ENCODE measurements at places on chromosomes 2 and 18.

DNA sequence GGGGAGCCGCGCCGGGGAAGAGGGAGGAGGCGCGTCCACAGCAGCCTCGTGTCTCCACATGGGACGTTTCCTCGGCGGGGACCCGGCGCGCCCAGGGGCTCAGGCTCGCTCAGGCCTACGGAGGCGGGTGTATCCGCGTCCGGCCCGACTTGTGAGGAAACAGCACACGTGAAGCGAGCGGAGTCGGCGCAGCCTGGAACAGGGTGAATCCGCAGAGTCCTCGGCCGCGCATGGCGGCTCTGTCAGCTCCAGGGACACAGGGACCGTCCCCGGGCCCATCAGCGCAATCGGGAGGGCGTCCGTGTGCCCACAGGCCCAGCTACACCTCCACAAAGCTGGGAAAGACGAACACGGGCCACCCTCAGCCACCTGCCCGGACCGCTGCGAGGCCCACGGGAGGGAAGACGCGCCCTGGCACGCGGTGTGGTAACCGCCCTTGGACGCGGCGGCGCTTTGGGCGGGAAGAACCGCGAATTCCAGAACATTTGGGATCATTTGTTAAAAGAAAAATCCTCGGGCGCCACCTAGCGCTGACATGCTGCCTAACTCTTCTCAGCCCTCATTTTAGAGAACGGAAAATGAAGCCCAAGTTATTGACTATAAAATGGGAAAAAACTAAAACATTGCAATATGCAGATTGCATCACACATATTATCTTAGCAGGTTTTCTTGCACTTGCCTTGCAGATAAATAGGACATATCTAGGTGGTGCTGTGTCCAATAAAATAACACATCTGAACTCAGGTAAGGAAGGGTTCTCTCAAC lies 40.4 kb downstream of the TMEM18 start:
- DNase-seq = peak; percentile 81

DNA sequence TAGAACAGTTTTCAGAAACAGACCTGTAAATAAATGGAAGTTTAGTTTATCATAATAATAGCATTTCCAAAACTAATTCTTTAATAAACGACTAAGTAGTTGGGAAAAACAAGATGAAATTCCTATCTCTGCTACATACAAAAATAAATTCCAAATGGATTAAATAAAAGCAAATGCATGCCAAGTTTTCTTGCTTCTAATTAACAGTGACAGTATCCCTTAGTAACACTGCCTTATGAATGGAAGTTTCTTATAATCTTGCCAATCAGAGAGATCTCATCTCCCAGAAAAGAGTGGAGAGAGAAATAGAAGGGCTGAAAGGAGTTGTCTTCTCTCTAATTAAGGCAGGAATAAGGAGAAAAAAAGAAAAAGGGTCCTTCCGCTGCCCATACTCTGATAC lies 133.9 kb downstream of the GFPT1 start:
- DNase-seq = no peak

GRCh38 chr2:24009680-24010476 lies at the start of gene MFSD2B:
Gene MFSD2B, plus strand, starts transcription at chr2:24010085. Its CDS starts 12 bp downstream, at chr2:24010097.
- DNase-seq = peak; percentile 81

DNA sequence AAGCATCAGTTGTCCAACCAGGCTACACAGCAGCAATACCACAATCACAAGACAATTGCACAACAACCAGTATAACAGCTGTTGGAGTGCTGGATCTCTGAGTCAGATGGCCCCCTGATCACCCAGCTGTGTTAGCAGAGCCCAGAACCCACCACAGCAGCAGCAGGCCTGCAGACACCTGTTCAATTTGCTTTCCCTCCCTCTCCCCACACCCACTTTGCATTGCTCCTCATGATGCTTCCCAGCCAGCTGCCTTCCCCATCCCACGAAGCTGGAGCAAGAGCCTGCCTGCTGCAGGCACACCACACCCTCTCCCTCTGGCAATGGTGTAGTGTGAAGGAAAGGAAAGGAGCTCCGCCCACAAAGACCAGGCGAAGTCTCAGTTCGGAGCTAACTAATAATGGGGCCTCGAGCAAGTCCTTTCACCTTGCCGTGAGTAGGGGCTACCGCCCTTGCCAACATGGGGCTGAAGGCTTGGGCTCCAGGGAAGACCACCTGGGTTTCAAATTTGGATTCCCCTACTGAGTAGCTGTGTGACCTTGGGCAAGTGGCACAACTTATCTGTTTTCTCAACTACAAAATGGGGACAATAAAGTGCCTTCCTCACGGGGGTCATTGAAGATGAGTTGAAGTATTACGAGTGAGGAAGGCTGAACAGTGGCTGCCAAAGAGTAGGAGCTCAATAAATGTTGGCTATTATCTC lies 19.4 kb upstream of the ZBTB7C start:
- DNase-seq = no peak

GRCh38 chr2:17515652-17516051 lies 2.6 kb downstream of the RAD51AP2 start:
- no peak for DNase-seq

DNA sequence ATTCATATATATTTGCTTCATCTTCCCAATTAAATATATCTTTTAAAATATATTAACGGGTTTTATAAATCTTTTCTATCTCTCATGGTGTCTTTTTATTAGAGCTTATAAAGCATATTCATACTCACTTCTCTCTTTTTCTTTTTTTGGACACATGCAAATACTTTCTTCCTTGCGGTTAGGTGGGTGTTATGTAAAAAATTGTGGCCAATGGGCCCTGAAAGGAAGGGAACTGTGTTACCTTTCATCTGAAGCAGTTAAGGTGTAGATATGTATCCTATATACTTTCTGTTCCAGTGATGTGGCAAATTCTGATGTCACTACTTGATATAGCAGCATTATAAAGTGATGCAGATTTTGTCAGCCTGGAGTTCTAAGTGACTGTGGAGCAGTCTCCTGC lies 714.5 kb downstream of the PLCL1 start:
- no peak for DNase-seq

GRCh38 chr2:70958759-70959158 lies 19.7 kb upstream of the ANKRD53 start:
- no peak for DNase-seq

- peak; percentile 98 for DNase-seq
Observed at GRCh38 chr2:156341452-156342253, 9.1 kb upstream of the NR4A2 start.

DNA sequence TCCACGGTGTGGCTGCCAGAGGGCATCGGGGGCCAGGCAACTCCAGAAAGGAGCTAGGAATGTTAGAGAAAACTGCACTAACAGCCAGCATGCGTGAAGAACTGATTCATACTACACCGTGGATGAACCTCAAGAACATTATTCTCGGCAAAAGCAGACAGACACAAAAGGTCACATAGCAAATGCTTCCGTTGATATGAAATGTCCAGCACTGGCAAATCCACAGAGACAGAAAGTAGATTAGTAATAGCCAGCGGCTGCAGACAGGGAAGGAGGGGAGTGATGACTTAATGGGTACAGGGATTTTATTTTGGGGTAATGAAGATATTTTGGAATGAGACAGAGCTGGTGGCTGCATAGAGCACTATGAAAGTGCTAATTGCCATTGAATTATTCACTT lies 37.4 kb downstream of the SCTR start:
- DNase-seq = no peak

GRCh38 chr2:198657512-198658121 lies 800.1 kb downstream of the SATB2 start:
- DNase-seq = peak; percentile 29

GRCh38 chr2:106566050-106566449 lies 78.9 kb downstream of the CD8B2 start:
- no peak for DNase-seq

DNA sequence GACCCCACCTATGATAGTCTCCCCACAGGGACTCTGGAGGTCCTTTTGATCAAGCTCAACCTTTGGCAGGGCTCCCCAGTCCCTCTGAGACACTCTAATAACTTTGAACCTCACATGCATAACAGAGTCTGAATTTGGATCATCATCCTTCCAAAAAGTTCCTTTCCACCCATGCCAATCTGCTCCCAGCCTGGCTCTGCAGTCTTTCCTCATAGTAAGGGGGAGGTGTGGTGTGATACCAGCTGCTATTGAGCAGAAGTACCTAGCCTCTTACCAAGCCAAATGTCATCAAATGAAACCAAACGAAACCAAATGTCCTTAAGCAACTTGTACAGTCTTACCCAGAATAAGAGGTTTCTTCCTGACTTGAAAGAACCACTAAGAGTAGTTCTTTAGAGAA lies 36.5 kb downstream of the DTNA start:
- no peak for DNase-seq

DNA sequence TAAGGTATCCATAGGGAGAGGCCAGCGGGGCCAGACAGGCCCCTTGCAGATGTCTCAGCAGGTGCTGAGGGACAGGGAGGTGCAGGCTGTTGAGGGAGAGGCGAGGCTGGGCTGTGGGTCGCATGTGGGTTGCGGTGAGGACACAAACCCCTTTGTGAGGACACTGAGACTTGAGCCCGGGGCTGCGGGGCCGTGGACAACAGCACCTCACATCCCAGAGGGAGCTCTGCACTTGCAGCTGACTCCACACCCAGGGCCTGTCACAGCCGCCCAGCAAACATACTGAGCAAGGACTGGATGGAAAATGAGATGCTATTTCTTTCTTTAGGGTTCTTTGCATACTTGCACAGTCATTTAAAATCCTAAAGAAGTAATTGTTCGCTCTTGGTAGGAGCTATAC lies 95.3 kb upstream of the NFATC1 start:
- DNase-seq = no peak

- DNase-seq = no peak
Observed at GRCh38 chr2:163713534-163714311, 22.1 kb downstream of the FIGN start.

- DNase-seq = no peak
Observed at GRCh38 chr2:109527079-109527478, 86.7 kb downstream of the SEPTIN10 start.

DNA sequence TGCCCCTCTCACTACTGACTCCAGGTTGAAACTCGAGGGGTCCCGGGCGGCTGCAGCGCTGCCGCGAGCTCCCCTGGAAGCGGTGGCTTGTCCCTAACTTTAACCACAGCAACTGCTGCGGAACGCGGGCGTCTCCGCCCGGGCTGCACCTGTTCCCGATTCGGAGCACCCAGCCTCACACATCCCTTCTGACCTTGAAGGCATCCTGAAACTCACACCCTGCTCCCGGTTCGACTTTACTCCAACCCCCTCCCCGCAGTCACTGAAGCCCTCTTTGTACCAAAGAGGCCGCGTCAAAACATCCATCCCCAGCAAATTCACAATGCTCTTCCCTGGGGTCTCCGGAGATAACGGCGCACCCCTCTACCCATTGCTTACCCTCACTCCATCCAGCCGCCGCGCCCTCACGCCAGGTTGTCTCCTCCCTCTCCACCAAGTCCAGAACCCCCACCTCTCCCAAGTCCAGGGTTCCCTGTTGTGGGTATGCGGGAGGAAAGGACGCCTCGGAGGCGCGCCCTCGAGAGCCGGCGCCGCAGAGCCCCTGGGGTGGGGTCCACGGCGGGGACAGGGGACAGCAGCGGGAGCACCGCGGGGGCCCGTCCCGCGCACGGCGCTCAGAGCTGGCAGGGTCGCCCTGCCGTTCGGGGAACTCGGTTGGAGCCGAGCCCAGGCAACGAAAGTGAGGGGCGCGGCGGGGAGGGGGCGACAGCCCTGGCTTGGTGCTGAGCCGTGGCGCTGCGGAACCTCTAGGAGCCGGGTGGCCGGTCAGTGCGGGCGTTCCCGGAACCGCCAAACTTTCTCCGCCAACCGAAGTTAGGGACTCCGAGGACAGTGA lies 934 bp downstream of the MYO5B start:
- no peak for DNase-seq

GRCh38 chr2:191001032-191001431 lies 12.9 kb downstream of the STAT1 start:
- no peak for DNase-seq

DNA sequence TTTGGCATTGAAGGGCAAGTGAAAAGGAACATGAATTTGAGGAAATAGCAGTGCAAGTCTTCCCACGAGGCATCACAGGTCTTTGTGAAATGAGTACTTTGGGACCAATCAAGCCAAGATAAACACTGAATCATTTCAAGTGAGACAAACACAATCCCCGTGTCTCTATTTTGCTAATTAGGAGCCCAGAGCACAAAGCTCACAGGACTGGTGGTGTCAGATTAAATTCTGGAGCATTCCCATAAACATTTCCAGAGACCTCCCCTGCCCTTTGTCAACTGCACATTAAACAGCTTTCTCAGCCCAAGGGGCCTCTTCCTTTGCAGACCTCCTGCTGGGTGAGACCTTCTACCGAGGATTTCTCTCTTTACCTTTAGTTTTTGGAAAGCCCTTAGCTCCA lies 50.7 kb downstream of the DAPL1 start:
- DNase-seq = no peak

DNA sequence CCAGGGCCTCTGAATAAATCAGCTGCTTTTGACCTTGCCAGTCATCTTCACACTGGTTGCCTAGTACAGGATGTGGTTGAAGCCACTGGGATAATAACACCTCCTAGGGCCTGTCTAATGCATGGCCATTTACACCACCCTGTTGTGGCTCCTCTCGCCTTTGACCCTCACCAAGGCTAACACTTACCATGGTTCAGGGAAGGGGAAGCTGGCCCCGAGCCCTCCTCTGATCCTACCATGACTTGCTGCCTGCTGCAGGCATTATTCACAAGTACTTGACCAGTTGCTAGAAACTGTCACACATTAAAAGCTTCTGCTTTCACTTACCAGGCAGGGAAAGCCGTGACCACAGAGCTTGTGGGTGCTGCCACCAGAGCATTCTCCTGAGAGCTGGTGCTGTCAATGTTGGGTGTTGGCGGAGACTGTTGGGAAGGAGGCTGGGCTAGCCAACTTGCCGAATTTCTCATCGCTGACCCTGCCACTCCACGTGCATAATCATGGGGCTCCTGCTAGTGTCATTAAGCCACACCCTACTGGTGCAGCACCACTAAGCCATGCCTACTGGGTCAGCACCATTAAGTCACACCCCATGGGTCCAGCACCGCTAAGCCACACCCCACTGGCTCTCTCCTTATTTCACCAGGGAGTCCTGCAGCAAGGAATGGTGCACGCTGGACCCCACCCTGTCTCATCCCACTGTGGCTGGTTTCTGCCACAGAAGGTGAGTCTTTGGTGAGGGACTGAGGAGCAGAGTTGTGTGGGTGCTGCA lies 47.0 kb upstream of the TTC39C start:
- peak; percentile 23 for DNase-seq

DNA sequence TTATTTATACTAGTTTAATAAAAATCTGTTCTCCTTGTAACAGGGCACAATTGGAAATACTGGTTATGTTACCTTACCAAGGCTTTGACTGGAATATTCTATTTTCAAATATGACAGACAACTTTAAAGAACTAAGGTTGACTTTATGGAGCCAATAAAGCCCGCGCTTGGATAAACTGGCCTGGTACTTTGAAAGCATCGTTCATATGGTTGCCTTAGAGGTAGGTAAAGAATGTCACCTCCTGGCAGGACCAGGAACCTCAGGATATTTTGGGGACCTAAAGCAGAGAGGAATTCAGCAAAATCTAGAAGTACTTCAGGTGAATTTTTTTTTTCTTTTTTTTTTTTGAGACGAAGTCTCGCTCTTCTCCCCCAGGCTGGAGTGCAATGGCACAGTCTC lies 71.2 kb upstream of the CREB1 start:
- DNase-seq = no peak

DNA sequence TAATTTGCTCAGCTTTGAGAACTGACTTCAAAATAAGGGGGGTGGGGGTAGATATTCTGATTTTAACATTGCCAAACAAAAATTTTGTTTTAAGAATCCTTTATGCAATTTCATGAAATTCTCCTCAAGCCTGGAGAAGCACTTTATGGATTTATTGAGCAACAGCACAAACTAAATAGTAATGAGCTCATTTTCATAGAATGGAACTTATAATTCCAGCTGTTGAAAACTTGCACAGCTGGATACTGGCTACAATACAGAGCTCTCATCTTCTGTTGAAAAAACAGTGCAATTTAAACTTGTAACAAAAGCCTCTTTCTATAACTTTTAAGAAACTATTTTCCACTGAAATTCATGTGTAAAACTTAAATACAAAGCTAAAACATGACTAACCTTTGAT lies 137.6 kb upstream of the FN1 start:
- DNase-seq = no peak
